ENCODE measurements at places on chromosomes 4 and X.

DNA sequence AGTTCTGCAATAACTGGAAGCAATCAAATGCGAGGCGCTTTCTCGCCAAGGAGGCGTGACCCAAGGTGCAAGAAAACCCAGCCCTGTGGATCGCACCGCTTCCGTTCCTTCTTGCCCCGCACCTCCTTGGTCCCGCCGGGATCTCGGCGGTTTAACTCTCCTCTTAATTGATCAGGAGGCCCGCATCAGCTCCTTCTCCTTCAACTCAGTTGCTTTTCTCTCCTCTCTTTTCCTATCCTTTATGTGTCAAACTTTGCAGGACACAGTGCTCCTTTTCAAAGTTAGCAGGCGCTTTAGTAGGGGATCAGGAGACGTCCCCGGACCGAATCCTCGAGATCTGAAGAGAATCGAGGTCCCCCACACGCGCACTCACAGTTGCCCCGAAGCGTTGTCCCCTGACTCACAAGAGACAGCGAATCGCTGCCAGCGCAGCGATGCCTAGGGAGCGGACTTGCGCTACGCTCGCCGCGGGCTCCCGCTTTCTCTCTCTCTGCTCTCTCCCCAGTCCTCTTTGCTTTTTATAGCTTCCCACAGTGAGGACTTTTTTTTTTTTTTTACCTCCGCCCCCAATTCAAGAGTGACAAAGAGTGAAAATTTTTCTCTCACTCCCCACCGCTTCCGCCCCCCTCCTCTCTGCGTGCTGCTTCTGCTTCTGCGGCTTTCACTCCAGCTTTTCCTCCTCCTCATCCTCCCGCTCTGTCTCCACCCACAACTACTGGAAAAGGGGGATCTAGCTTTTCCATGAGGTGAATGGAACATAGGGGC, at the start of gene DKK2:
TSS of gene DKK2 (minus strand) at position 495 of the 765 bp plus-strand sequence. CDS start 722 bp downstream, outside the sequence.
- DNase-seq, result peak; percentile 10

DNA sequence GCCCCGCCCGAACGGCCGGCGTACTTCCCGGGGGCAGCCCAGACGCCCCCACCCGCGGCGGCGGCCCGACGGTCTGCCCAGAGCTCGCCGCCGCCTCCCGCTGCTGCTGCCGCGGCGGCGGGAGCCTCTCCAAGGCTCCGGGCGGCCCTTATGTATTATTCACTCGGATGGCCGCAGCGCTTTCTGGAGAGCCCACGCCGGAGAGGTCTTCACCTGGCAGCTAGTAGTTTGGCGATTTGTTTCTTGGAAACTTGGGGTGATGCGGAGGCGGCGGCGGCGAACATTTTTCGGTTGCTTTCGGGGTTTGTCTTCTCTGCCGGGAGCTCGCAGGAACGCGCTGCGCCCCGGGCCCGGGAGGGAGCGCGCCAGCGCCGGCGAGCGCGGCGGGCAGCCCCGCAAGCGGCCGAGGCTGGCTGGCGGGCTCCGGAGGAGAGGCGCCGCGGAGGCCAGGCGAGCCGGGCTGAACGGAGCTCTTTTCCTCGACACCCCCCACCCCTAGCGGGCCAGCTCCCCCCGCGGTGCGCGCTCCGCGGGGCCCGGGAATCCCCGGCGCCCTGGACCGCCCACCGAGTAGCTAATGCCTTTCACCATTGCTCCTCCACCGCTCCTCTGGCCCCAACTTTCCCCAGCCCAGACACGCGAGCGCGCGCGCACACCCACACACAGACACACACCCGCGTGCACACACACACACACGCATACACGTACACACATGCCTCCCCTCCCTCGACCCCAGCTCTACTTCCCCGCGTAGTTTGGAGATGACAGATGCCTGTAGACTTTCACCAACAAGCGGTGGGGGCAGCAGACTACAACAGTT, 113.5 kb downstream of the DHX15 start:
- peak; percentile 11 for DNase-seq

GRCh38 chrX:816411-816810, 185.8 kb downstream of the SHOX start:
- no peak for DNase-seq

DNA sequence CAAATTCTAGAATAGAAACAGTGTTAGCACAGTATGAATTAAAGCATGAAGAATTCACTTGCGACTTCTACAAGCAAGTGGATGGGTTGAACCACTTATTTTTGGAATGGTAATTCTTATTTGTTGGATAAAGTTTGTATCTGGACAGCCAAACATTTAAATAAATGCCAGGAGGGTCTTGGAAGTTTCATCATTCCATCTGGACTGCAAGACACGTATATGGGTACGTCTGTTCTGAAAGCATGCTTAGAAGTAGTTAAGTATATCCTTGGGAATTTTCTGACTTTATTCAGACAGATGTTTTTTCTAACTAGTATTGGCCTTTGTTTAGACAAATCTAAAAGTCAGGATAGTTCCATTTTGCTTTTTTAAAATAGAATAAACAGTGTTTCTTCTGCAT, 77.5 kb upstream of the CASK start:
- DNase-seq, result no peak

DNA sequence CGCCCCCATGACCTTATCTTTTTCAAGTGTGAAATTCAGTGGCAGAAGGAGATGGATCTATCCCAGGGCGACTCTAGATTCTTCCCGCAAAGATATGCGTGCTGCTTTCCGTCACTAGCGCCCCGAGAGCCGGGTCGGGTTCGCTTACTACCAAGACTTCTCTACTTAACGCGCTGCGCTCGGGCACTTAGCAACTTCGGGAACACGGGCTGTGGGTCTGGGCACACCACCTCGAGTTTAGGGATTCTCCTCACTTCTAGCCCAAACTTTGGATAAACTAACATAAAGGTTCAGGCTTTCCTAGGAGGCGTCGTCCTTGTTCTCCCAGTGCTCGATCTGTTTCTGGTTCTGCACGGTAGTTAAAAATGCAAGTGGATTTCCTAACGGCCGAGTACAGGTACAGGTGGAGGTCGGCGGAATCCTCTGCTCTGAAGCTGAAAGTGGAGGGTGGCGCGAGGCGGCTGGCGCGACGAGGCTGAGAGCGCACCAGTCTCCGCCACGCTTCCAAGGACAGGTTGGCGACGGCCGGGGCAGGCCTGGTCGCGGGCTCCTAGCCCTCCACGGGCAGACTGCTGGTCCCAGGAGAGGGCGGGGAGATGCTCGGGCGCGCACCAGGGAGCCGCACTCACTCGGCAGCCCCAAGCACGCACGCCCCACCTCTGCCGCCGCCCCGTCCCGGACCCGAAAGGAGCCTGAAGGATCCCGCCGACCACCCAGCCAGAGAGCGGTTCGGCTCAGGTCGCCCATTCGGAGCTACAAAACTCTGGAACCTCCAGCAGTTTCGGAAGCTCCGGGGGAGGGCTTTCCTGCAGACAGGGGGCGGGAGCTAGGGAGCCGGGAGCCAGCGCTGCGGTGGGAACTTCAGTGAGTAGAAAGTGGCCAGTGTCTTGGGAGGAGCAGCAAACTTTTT, 100.8 kb upstream of the TENM3 start:
- no peak for DNase-seq

GRCh38 chr4:138857416-138857815, 158.2 kb upstream of the NOCT start:
- DNase-seq, result no peak

GRCh38 chr4:114599903-114600552, 1.4 kb downstream of the UGT8 start:
- no peak for DNase-seq

DNA sequence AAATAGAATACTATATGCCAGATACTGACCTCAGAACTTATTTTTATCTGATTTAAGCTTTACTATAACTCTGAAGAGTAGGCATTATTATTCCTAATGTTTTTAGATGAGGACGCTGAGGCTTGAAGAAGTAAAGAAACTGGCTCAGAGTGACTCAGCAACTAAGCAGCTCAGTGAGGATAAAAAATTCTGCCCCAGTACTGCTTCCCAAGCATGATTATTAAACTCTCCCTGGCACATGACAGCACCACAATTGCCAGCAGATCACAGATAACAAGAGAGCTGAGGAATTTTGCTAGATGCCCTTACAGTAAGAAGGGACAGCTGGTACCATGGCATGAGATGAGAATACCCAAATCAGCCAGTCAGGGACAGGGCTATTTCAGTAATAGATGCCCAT, 219.4 kb downstream of the NKX6-1 start:
- DNase-seq, result no peak
